Omental fat pad (tissue), 4 donors: ENCODE measurements at places on chromosomes 2 and 18. TPM values are rescaled to one million over a fixed set of nuclear protein-coding genes. Genes with fewer than 3 reads are reported as not detected.

- DNase-seq = no peak
These were observed 64.9 kb downstream of the MCFD2 start for GRCh38 chr2:46850742-46851141.

DNA sequence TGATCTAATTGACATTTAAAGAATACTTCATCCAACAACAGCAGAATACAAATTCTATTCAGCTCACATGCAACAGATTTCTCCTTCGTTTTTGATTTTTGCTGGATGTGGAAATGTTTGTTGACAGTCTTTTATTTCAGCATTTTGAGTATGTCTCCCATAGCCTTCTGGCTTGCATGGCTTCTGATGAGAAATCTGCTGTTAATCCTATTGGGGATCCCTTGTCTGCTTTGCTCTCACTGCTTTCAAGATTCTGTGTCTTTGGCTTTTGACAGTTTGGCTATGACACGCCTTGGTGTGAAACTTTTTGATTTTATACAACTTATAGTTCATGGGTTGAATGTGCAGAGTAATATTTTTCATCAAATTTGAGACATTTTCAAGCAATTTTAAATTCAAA, 44.7 kb downstream of the TRABD2A start:
- no peak for DNase-seq

DNA sequence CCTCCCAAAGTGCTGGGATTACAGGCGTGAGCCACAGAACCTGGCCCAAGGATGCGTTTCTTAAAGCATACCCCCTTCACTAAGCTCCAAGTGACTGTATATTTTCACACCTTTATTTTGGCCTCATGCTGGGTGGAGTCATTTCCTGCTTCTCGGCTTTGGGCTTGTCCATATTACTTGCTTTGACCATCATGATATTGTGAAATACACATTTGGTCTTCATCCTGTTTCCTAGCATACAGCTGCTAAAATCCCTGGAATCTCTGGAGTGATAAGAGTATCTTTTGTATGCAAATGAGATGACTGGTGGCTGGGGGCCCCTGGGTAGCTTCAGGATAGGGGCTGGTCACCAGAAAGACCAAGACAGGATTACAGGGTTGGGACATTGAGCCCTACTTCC, 17.6 kb upstream of the COLEC12 start:
- DNase-seq = no peak

DNA sequence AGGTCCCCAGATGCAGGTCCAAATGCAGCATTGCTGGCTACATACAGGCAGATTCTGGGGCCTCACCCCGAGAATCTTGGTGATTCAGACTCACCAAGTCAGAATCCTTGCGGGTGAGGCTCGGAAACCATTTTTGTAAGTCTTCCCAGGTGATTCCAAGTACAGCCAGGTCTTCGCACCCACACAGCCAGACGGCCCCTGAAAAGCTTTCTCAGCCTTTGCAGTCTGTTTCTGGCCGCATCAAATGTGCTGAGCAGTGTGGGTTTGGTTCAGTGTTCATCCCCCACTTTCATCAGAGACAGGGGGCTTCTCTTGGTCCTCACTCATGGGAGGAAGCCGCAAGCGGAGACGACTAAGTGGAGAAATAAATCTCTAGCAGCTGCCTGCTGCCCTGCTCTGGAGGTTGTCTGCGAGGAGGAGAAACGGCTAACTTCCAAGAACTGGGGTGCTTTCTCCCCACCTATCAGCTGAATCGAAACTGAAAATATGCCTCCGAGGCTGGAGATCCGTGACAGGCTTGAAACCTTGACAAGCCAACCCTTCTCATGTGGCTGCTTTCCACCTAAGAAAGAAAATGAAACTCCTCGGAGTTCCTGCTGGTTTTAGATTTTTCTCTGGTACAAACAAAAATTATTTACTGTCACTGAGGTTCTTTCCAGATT, 8.9 kb upstream of the TMEM185B start:
- no peak for DNase-seq

DSG4 gene
- not detected for total RNA-seq

- no peak for DNase-seq
These were observed 67.1 kb upstream of the CNTNAP5 start for GRCh38 chr2:123958011-123958410.

DNA sequence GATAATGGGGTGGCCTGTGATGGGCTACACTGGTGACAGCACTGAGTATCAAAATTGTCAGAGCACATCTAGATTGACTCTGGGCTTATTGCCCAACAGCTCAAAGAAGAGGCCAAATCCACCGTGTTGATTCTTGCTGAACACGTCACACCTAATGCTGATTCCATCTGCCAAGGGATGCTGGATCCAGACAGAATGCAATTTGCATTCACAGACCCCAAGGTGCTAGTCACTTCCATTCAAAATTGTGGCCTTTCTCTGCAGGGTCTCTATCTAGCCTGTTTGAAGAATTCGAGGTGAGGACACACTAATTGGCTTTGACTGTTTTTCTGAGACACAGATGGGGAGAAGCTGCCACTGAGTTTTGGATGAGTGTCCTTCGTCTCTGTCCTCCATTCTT, 13.5 kb upstream of the GPR39 start:
- no peak for DNase-seq

GRCh38 chr2:57943315-57943714, 103.3 kb upstream of the VRK2 start:
- DNase-seq = no peak
